ENCODE measurements at places on chromosomes 16 and 17.

DNA sequence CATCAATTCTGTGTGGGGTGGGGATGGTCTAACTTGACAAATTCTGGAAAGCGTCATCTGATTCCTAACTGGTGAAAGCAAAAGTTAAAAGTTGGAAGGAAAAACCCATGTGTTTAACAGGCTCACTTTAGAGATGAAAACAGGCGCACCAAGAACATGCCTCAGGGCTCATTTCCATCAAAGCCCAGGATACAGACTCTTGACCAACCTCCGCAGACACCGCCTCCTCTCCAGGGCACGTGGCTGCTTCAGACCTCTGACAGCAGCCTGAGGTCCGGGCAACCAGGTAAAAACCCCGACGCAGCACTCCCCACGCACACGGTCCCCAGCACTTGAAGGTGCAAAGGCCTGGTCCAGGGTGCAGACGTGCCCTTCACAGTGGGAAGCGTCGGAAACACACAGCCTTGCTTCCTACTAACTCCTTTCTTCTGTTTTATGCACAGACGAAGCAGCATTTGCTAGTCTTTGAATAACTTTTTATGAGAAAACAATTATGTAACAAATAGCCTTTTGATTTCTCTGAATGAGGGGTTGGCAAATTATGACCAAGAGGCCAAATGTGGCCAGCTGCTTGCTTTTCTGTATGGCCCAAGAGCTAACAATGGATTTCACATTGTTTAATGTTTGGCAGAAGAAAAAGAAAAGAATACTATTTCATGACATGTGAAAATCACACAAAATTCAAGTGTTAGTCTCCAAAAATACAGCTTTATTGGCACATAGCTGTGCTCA lies 44.2 kb upstream of the TRAP1 start:
- DNase-seq, result no peak

DNA sequence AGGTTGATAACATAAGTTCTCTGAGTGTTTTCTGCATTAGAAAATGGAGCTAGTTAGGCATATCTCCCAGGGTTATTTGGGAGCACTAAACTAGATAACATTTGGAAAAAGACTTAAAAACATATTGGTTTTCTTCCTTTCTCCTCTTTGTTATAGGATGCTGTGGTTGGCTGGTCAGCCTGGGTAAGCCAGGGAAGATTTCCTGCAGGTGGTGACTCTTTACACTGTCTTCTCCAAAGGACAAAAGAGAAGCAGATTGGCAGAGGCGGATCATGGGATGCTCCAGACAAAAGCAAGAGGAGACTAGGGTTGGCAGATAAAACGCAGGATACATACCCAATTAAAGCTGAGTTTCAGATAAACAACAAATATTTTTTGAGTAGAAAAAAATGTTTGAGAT lies 6.2 kb upstream of the CRYBA1 start:
- DNase-seq, result no peak

DNA sequence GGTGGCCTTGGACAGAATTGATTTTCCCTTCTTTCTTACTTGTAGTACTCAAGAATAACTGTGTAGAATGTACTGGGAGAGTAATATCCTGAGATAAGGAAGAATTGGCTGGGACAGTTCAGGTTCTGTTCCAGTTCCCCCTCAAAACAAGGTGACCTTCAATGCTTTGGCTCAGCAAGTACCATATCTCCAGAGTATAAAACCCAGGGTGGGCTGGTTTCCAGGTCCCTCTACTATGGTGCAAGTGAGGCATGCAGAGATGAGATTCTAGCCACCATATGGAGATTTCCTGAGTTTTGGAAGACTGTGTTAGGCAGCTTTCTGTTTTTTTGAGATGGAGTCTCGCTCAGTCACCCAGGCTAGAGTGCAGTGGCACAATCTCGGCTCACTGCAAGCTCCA lies 18.1 kb upstream of the DLX3 start:
- no peak for DNase-seq

DNA sequence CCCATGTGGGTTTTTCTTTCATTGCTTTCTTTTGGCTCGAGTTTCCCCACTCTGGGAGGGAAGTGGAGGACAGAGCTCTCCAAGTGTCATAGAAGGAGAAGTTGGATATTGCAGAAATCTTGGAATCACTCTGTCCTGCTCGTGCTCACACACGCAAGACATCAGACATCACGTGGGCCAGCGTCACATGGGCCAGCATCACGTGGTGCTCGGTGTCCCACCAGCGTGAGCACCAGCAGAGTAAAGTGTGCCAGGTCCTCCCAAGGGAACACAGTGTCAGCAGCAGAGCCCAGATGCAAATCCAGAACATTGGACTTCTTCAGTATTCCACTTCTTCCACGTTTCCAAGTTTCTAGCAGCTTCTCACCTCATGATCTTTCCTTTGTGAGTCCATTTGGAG lies 327.0 kb downstream of the FOXL1 start:
- no peak for DNase-seq

- no peak for DNase-seq
Observed at GRCh38 chr17:79054200-79054960, 20.2 kb upstream of the ENGASE start.

GRCh38 chr16:50335196-50335958 lies 33.4 kb downstream of the BRD7 start:
- no peak for DNase-seq

DNA sequence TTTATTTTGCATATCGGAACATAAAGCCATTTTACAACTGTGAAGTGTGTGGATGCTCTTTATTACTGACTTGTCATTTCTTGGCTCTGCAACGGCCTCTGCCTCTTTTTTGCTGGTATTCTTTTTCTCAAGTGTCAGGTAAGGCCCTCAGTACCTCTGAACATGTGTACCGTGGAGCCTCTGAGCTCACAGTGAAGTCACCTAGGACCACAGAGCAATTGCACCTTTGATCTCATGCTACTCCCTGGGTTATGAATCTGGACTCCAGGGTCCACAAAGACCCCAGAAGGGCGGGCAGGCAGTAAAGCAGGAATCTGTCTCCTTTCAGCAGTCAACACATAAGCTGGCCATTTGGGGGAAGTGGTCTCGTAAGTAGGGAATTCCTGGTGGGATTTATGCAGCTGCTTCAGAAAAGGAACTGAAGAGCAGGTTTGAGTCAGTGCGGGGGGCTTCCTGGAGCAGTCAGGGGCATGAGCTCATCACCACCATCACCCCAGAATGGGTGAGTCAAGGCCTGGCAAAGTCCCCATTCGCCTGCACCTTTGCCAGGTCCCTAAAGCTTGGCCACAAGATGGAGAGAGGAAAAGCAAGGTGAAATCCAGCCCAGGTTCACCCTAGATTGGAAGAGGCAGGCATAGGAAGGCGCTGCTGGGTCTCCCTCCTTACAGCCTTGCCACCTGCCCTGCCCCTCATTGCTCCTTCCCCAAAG lies 33.0 kb downstream of the TBX4 start:
- DNase-seq, result no peak

DNA sequence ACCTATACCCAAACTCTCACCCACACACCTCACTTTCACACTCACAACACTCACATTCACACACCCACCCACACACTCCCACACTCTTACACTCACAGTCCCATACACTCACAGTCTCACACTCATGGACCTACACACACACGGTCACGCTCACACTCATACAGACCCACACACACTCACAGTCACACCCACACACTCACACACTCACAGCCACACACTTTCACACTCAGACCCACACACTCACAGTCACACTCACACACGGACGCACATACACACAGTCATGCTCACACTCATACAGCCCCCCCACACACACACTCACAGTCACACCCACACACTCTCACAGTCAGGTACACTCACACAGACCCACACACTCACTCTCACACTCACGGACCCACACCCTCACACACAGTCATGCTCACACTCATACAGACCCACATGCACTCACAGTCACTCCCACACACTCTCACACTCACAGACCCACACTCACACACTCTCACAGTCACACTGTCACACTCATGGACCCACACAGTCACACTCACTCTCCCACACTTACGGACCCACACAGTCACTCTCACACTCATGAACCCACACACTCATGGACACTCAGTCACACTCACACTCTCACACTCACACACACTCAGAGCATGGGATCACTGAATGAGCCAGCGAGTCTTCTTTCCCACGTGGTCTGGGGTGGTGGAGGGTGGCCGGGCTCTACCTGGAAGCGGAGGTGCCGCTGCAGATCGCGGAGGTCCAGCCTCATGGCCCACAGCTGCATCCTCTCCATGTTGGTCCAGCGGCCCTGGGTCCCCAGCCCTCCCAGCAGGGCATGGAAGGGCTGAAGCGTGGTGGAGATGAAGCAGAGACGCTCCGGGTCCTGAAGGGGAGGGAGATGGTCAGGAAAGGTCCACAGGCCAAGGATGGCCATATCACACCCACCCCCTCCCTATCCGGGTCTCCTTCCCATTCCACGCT lies 5.1 kb downstream of the IL27 start:
- no peak for DNase-seq

GRCh38 chr17:13374203-13375143 lies 227.3 kb downstream of the HS3ST3A1 start:
- DNase-seq, result no peak

- no peak for DNase-seq
Observed at GRCh38 chr17:37568350-37569053, 40.7 kb downstream of the SYNRG start.

Data from fibroblast of skin of left quadriceps (primary cell).